ENCODE measurements at places on chromosomes 12 and 14.

DNA sequence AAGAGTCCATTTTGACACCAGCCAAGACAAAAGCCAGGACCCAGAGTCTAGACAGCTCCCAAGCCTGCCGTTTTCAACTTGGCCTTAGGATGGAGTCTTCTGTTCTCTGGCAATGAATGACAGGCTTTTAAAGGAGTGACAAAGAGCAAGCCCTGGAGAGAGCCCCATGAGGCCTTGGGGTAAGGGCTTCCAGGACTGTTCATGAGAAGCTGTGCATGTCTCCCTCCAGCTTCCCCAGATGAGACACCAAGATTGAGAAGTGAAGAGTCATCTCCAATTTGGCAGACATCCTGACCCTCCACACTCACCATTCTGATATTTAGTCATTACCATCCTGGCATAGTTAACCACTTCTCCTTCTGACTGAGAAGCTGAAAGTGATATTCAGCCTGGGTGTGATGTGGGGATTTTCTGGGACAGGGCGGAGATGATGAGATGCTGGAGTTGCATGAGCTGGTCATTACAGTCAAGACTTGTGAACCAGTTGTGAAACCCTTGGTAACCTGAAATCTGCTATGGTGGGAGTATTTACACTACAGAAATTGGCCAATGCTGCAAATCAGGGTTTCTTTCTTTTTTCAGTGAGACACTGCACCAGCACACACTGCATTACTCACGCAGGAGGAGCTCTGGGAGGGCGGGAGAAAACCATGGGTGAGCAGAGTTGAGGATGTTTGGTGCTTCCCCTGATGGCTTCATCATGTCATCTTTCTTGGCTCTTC, 77.8 kb downstream of the VCPKMT start:
- peak; percentile 58 for DNase-seq

DNA sequence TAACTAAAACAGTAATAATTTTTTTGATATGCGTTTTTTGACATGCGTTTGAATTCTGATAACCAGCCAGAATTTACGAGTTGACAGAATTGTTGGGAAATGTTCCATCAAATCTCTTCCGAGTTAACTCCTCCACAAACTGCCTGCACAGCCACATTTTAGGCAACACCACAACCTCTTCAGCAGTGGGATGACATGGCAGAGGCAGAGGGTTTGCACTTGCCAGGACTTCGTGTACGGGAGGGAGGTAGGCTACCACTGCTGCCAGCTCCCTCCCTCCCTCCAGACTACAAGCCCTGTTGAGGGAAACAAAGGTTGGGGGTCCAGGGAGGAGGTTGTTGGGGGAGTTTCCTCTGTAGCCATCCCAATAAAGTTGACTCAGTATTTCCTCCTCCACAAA, 14.5 kb upstream of the ACTR6 start:
- no peak for DNase-seq

- DNase-seq: no peak
Observed at GRCh38 chr14:53999061-53999488, 42.5 kb upstream of the BMP4 start.

DNA sequence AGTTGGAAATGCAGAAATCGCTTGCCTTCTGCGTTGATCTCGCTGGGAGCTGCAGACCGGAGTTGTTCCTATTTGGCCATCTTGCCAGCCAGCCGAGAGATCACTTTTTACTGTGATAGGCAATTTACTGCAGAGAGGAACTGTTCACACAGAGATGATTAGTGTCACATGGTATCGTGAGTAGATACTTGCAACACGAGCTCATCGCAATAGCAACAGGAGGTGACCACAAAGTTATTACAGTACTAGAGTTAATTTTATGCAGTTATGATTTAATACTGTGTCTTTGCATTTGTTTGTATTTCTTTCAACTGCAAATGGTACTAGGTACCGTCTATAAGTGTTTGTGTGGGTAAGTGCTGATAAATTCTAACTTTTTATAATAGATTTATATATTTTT, 27.8 kb downstream of the NOPCHAP1 start:
- DNase-seq: no peak

GRCh38 chr12:58919231-58920101, 838 bp downstream of the LRIG3 start:
- DNase-seq: no peak

GRCh38 chr12:116338064-116338846, 60.8 kb upstream of the MED13L start:
- no peak for DNase-seq

DNA sequence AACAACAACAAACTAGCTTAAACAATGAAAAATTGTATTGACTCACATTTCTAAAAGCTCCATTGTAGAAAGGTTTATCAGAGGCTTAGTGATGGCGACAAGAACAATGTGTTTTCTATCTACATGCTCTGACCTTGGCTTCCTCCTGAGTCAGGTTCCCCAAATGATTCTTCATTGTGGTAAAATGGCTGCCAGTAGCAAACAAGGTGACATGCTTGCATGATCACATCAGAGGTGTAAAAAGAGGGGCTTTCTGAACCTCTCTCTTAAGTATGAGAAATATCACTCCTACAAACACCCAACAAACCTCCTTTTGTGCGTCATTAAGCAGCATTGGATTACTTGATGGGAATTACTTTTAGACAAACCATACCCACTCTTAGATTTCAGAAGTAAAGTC, 252.4 kb upstream of the SYT1 start:
- no peak for DNase-seq

DNA sequence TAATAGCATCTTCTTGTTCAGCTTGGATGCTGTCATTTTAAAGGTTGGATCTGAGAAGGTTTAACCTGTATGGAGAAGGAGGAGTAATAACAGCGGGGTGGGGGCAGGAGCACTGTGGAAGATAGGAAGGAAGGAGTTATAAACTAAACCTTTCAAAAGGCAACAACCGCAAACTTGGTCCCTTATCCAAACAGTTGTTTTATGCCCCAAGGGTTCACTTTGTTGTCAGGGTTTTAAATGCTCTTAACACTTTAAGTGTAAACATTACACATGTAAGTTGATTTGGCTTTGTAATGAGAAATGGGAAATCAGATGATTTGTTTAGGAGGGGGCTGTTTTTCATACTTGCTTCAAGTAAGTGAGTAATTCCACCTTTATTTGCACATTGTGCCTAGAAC, 3.0 kb downstream of the NPAS3 start:
- no peak for DNase-seq

GRCh38 chr14:38790916-38791315, 312.1 kb downstream of the SEC23A start:
- no peak for DNase-seq

DNA sequence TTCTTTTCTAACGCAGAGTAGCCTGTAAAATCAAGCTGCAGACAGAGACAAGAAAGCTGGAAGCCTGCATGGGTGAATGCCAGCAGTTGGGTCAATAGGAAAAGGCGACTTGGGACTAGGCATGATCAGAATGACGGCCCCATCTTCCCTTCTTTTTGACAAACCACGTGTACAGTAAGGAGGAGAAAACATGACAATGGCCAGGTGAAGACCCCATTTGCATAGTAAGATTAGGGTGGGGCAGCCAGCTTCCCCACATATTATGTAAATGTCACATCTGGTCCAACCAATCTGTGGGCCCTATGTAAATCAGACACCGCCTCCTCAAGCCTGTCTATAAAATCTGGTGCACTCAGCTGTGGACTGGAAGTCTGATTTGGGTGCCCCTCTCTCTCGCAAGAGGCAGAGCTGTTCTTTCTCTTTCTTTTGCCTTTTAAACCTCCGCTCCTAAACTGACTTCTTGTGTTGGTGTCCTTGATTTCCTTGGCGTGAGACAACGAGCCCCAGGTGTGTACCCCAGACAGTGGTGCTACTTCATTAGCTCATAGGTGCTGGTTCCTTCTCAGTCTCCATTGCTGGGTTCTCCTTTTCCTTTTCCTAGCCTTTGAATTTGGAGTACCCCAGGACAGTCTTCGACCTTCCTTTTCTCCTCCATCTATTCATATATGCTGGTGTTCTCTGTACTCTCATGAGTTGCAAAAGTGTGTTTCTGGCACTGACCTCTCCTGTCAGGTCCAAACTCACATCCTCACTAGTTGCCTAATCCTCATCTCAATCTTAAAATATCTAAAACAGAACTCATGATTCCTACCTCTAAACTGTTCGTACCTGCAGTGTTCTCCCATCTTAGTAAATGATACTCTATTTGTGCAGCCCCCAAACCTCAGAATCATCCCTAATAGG, 9.4 kb upstream of the DHRS7 start:
- DNase-seq: no peak

- DNase-seq: no peak
Observed at GRCh38 chr12:45674181-45674977, 55.1 kb upstream of the ARID2 start.

- no peak for DNase-seq
Observed at GRCh38 chr14:64807551-64807950, 72.2 kb downstream of the SPTB start.

DNA sequence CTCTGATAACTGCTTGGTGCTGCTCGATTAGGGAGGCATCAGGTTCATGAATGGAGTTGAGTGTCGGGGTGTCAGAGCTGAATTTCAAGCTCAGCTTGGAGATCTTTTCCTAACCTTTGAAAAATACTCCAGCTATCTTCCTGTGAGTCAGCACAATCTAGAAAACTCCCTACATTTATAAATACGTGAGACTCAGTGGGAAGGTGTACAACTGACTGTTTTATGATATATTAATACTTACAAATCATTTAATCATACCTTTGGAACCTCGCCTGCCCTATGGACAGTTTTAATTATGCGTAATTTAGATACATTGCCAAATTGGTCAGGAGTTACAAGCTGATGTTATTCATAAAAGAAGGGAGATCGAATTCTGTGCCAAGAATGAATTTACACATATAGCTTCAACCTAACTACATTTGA, 961 bp downstream of the CMAS start:
- DNase-seq: no peak

DNA sequence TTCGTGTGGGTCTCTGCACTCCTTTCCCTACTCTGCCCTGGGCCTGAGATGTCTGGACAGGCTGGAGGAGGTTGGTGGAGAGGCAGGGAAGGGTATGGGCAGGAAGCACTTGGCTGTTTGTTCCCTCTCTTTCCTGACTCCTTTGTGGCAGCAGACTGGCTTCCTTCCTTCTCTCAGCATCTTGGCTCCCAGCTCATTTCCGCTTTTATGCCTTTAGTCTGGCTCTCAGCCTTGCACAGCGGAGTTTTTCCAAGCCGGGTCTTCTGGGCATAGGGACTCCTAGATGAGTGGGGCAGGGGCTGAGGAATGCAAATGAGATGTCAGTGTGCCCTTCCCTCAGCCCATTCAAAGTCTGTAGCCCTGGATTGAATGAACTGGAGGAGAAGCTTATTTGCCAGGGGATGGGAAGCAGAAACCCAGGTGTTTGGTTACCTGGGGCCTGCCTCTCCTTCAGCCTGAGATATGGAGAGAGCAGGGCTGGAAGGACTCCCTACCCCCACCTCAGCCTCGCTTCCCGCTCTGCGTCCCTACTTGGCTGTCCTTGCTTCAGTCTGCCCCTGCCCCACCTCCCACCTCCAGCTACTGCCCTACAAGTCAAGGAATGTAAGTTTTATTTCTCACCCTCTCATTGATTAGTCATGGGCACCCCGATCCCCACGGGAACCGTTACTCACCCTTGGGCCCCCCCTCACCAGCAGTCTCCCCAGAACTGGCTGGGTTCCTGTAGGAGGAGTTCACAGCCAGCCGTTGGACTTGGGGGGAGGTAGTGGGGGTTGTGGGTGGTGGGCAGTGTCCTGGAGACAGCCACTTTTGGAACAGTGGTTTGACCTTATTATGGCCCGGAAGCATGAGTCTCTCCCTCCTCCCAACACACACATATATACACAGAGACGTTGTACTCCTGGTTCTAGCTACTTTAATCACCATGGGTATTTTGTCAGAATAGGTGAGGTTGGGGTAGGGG, 9.3 kb upstream of the ITGA5 start:
- no peak for DNase-seq

DNA sequence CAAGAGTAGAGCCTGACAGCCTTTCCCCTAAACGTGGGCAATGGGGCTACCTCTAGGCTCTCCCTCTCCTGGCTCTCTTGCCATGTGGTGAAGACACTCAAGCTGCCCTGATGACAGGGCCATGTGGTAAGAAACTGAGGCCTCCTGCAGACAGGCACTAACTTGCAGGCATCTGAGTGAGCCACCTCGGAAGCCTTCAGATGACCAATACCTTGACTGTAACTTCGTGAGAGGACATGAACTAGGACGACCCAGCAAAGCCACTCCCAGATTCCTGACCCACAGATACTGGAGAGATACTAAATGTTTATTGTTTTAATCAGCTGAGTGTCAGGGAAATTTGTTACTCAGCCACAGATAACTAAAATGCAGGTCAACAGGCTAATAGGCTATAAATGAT, 96.4 kb downstream of the EFCAB11 start:
- DNase-seq: no peak

- no peak for DNase-seq
Observed at GRCh38 chr14:94617988-94618822, 6.0 kb downstream of the SERPINA3 start.

DNA sequence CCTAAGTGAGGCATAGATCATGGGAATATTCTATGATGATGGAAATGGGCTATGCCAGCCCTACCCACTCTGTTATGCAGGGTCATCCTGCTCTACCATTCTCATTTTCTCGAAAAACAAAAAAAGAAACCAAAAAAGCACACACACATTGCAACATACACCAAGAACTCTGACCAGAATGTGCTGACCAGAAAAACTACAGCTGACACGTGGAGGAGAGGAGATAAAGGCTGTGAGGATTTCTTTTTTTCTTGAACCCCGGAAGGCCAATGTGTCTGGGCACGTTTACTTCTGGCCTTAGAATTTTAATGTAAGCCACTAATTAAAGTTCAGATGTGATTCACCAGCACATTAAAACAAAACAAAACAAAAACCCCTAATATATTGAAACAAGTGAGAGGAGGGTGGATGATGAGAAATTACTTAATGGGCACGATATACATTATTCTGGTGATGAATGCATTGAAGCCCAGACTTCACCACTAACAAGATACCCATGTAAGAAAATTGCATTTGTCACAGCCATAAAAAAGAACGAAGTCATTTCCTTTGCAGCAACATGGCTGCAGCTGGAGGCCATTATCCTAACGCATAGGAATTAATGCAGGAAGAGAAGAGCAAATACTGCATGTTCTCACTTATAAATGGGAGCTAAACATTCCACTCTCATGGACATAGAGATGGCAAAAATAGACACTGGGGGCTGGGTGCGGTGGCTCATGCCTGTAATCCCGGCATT, 66.3 kb upstream of the PLEKHG3 start:
- DNase-seq: no peak

DNA sequence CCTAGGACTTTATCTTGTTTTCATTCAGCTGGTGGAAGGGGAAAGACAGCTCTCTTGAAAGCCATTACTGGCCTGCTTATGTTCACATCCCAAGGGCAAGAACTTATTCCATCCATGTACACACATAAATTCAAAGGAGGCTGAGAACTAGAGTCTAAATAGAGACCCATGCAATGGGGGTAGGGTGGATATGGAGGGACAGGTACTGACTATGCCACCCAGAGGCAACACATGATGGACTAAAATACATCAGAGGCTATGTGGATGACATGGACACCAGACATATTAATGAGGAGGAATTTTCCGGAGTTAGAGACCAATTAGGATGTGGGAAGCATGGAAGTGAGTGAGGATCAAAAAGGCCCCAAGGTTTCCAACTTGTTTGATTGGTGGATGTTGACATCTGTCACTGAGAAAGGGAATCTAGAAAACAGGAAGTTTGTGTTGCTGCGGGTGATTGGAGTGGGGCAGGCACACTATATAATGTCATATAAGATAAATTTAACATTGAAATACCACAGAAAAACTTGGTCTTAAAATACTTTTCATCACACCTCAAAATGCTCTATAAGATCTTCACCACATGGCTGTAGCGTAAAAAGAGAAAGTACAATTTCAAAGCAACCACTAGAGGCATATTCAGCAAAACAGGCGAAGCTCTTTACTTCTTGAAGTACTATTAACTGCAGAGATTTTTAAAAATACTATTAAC, 130.4 kb downstream of the GRIP1 start:
- DNase-seq: no peak

Measured in SIG-M5 (cell line).